ENCODE measurements at places on chromosomes 4 and X.

GRCh38 chr4:136246876-136247275, 1285.4 kb downstream of the PCDH18 start:
- H3K27me3 ChIP-seq, result no peaks in the 10 kb centered on the region
- H3K4me3 ChIP-seq, result no peak overlapping the region
- H3K27ac ChIP-seq, result no peak overlapping the region
- H3K36me3 ChIP-seq, result no peaks in the 10 kb centered on the region
- no peak for DNase-seq
- no peaks in the 10 kb centered on the region for H3K4me1 ChIP-seq

DNA sequence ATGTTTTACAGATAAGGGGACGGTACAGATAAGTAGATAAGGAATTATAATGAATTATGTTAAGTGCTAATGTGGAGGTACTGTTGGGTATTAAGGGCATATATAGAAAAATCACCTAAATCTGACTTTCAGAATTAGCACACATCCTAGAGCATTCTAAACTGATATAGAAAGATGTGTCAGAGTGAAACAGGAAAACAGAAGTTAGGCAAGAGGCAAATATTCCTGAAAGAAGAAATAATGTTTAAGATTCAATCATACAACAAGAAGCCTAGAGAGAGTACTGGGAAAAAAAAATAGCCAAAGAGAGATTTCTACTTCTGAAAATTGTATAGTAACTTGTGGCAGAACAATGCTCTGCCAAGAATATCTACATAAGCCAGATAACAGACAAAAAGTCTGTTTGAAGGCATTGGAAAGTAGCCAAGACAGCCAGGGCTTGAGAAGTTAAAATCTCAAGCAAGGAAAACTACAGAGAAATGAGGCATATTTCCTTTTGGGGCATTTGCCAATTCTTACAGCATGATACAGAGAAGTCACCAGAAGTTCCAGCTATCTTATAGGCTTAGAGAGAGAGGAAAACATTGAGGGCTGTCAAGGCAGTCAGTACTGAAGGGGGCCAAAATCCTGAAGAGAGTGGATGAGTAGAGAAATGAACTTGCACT, 646.0 kb downstream of the RPA4 start:
- no peaks in the 10 kb centered on the region for H3K27me3 ChIP-seq
- H3K27ac ChIP-seq, result no peak overlapping the region
- no peak overlapping the region for H3K4me3 ChIP-seq
- no peaks in the 10 kb centered on the region for H3K4me1 ChIP-seq

GRCh38 chr4:8939160-8939839, 67.7 kb upstream of the HMX1 start:
- H3K27ac ChIP-seq, result no peak overlapping the region
- no peak overlapping the region for H3K4me3 ChIP-seq
- peaks cover 20% of the 10 kb centered on the region for H3K27me3 ChIP-seq
- no peaks in the 10 kb centered on the region for H3K36me3 ChIP-seq

GRCh38 chr4:10490996-10491395, 33.8 kb upstream of the ZNF518B start:
- peaks cover 3% of the 10 kb centered on the region for H3K27me3 ChIP-seq
- no peak overlapping the region for H3K4me3 ChIP-seq
- H3K36me3 ChIP-seq, result no peaks in the 10 kb centered on the region
- no peaks in the 10 kb centered on the region for H3K4me1 ChIP-seq

- H3K4me3 ChIP-seq, result no peak overlapping the region
- peaks cover 15% of the 10 kb centered on the region for H3K4me1 ChIP-seq
- DNase-seq, result no peak
Observed at GRCh38 chr4:139282721-139283075, 2.7 kb upstream of the MGARP start.

- DNase-seq, result no peak
- no peaks in the 10 kb centered on the region for H3K36me3 ChIP-seq
- H3K27ac ChIP-seq, result no peak overlapping the region
- no peaks in the 10 kb centered on the region for H3K27me3 ChIP-seq
- H3K4me3 ChIP-seq, result no peak overlapping the region
Observed at GRCh38 chr4:109972786-109973528, 60.3 kb downstream of the EGF start.
